ENCODE measurements at places on chromosomes 5 and 9.

DNA sequence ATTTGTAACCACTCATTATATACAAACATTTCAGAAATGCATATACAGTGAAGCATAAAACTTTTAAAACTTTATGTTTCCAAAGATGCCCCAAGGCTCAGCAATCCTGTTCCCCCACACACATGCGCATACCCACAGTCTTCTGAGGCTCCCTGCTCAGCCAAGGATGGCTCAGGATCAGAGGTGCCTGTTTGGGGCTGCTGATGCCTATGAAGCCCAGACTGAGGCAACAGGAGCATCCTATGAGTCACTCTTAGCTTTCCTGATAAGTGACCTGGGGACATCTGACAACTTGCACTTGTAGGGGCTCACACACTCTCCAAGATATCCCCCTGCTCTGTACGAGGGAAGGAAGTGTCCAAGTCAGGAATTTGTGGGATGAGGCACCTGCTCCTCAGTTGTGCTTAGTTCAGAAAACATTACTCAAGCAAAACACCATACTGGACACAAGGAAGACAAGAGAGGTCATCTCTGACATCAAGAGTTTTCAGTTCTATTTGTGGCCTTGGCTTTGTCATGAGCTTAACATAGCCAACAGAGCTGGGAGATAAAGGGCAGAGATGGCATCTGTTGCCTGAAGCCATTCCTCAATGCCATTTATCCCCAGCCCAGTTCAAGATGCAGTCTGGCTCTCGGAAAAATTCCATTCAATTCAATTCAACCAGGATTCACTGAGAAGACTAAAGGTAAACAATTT is 62.3 kb downstream of the NIPSNAP3B start:
- no peak for DNase-seq

DNA sequence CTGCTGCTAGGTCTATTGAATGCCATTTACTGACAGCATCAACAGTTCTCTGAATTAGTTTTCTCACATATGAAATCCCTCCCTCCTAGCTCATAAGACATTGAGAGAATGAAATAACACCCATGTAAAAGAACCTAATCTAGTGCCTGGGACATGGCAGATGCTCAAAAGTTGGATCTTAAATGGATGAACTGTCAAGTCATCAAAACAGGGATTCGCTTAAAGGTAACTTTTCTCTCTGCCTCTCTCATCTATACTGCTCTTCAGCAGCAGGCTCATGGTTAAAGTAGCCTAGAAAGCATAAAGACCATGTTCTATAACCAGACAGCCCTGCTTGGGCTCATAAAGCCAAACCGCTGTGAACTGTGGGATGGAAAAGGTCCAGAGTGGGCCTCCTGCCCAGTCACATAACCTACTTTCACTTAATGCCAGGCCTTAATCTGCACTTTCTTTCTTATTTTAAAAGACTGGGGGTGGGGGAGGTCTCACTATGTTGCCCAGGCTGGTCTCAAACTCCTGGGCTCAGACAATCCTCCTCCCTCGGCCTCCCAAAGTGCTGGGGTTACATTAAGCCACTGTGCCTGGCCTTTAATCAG is 3.7 kb downstream of the TMEM245 start:
- no peak for DNase-seq

DNA sequence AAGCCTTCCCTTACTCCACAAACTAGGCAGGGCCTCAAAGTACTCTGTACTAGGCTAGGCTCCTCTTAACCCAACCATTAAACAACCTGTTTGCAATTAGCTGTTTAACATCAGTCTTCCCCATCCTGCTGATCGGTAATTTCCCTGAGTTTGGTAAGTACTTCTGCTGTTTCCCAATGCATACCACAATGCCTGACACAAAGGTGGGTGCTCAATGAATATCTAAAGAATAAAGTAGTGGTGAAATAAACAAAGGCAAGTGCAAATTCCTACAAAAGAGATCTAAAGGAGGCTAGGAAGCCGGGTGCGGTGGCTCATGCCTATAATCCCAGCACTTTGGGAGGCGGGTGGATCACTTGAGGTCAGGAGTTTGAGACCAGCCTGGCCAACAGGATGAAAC is 25.0 kb downstream of the FBXW2 start:
- DNase-seq = no peak

DNA sequence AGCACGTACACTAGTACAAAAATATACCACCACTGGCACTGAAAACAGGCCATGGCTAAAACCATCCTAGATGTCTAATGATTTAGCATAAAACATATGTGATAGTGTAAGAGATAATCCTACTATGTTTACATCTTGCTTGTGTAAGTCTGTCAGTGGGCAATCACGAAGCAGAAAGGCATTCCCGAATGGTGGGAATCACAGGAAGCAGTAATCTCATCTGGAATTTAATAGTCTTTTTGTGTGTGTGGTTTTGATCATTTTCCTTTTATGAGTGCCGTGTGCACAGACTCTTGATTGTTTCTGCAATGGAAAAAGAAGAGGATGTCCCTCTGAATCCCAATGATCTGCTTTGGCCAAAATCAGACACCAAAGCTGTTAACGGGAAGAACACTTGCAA is 200.5 kb downstream of the EBF1 start:
- DNase-seq = no peak

DNA sequence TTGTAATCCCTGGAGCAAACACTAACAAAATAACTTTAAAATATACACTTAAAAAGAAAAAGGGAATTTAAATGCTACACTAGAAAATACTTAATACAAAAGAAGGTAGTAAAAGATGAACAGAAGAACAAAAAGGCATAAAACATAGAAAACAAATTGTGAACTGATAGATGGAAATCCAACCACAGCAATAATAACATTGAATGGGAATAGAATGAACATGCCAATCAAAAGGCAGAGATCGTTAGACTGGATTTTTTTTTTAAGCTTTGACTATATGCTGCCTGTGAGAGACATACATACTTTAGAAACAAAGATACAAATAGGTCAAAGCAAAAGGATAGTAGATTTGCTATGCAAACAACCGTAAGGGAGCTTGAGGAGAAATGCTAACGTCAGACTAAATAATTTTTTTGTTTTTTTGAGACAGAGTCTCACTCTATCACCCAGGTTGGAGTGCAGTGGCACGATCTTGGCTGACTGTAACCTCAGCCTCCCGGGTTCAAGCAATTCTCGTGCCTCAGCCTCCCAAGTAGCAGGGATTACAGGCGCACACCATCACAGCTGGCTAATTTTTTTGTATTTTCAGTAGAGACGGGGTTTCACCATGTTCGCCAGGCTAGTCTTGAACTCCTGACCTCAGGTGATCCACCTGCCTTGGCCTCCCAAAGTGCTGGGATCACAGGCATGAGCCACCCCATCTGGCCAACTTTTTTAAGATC is 6.5 kb downstream of the ABO start:
- no peak for DNase-seq

- DNase-seq = no peak
Measured at GRCh38 chr5:159851053-159851452, 65.2 kb upstream of the ADRA1B start.
